ENCODE measurements at places on chromosomes 4 and X. TPM values are rescaled to one million over a fixed set of nuclear protein-coding genes. Genes with fewer than 3 reads are reported as not detected.

GATA1 gene
- not detected for total RNA-seq

PLRG1 gene
- total RNA-seq: 41.1 TPM

GRCh38 chrX:107508925-107509324 lies 59.5 kb downstream of the FRMPD3 start:
- no peak for DNase-seq

DNA sequence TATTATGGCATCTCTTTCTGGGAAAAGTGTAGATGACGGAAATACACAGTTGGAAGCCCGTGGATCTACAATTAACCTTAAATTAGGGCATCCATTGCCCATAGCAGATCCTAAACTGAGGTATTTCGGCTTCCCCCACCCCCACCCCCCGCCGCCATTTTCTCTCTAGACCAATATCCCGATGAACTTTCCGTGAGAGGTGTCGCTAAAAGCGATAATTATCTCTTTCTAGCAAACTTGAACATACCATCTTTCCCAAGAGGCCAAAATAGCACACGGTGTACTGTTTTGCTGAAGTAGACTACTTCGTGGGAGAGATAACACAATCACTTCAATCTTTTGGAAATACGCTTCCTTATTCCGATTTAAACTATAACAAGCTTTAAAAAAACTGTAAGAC lies 554 bp downstream of the KLHL15 start:
- no peak for DNase-seq

GRCh38 chr4:41792166-41792565 lies 43.6 kb upstream of the PHOX2B start:
- no peak for DNase-seq
